Neural progenitor cell (in vitro differentiated cells): ENCODE measurements at places on chromosomes 2 and 18.

DNA sequence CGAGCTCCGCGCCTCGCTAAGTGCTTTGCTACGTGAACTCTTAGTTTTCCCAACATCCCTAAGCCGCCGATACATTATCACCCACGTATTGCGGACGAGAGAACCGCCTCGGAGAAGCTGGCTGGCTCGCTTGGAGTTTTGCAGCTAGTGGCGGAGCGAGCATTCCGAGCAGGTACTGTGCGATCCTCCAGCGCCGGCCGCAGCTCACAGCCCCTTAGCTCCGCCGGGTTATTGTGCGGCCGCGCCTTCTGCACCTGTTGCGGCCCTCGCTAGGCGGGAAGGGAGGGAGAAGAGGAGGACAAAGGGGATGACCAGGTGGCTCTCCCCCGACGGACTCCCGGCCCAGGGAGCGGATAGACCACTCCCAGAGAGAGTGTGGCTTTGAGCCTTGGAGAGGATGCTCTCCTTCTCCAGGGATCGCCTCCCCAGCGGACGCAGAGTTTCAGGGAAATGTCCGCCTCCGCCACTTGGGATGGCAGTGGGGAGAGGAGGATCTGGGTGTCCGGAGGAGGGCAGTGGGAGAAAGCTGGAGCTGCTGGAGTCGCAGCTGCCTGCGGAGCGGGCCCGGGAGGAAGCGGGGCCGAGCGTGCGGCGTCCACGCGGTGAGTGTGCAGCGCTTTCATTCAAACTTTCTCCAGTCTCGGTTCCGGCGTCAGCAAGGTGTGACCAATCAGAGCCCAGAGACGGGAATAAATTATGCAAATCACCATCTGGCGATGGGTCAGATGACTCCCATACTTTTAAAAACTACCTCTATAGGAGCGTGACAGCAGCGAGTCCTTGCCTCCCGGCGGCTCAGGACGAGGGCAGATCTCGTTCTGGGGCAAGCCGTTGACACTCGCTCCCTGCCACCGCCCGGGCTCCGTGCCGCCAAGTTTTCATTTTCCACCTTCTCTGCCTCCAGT lies at the start of gene LIPG:
Gene LIPG, plus strand, starts transcription at position 769 of the 905 bp plus-strand sequence. CDS start 252 bp downstream, outside the sequence.
- peak; percentile 93 for DNase-seq

- DNase-seq, result no peak
These were observed 154.4 kb downstream of the MYO1B start for GRCh38 chr2:191399601-191400000.

GRCh38 chr2:32012872-32013271 lies 2.1 kb upstream of the MEMO1 start:
- no peak for DNase-seq

GRCh38 chr2:142892715-142893114 lies 15.3 kb downstream of the KYNU start:
- DNase-seq, result no peak

GRCh38 chr2:48450936-48451602 lies 78.9 kb upstream of the STON1 start:
- no peak for DNase-seq

- no peak for DNase-seq
These were observed 616.1 kb upstream of the LRATD1 start for GRCh38 chr2:14016289-14016955.

- no peak for DNase-seq
These were observed 67.1 kb upstream of the MAP4K4 start for GRCh38 chr2:101630224-101630949.

- no peak for DNase-seq
These were observed 53.0 kb upstream of the ACYP2 start for GRCh38 chr2:54062401-54062800.

GRCh38 chr18:13599031-13599430 lies 127.3 kb downstream of the FAM210A start:
- no peak for DNase-seq

DNA sequence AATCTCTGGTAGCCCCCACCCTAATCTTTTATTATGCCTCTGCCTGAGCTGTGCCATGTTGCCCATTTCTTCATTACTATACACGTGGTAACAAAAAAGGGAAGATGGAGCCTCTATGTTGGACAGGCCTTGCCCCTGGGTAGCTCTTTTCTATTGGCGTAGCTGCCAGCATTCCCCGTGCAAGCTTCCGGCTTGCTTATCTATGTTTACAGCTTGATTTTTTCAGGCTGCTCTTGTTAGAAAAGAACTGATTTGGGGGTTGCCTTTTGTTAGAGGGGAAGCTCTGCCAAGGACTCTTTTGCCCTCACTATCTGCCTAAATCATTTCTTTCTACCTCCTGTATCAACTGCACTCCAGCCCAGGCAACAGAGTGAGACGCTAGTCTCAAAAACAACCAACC lies 45.5 kb upstream of the ZSWIM2 start:
- DNase-seq, result no peak

- peak; percentile 48 for DNase-seq
These were observed 368.4 kb downstream of the MTX2 start for GRCh38 chr2:176637486-176638166.

GRCh38 chr2:238403632-238404405 lies 22.9 kb upstream of the ASB1 start:
- DNase-seq, result no peak

GRCh38 chr2:32061430-32061829 lies 1.9 kb upstream of the SPAST start:
- no peak for DNase-seq

DNA sequence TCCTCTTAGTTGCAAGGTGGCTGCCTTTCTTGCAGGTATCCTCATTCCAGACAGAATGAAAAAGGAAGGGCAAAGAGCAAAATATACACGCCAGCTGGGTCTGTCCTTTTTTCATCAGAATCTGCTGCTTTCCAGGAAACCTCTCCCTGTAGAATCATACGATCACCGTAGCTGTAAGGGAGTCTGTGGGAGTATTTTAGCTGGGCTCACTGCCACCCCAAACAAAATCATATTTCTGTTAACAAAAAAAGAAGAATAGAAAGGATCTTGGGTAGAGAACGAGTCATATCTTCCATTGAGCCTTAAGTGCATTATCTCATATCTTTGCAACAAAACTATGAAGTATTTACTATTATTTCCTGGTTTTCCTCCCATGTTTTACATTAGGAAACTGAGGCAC lies 15.0 kb upstream of the TANC1 start:
- DNase-seq, result no peak

GRCh38 chr2:51516667-51517066 lies 484.7 kb upstream of the NRXN1 start:
- DNase-seq, result no peak

- no peak for DNase-seq
These were observed 51.4 kb upstream of the TMEM87B start for GRCh38 chr2:112003576-112004252.

DNA sequence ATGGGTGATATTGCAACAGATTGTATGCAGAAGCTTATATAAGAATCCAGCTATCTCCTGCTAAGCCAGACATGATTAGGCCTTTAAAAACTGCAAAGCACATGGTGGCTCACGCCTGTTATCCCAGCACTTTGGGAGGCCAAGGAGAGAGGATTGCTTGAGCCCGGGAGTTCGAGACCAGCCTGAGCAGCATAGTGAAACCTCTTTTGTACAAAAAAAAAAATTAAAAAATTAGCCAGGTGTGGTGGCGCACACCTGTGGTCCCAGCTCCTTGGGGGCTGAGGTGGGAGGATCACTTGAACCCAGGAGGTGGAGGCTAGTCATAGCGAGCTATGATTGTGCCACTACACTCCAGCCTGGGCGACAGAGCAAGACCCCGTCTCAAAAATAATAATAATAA lies 204.6 kb downstream of the TNS1 start:
- DNase-seq, result no peak

DNA sequence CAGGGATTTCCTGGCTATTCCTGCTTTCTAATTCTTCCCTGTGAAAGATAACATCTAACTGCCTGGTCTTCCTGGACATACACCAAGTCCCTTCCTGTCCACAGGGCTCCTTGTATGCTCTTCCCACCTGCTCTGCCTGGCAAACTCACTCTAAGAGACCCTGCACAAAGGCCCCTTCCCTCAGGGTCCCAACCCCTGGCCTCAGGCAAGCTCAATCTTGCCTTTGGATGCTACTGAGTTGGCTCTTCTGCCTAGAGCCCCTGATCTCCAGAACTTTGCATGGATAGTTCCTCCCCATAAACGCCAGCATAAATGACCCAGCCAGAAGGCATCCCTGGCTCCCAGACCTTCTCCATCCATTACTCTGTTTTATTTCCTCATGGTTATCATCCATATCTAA lies 98.3 kb upstream of the OTOS start:
- no peak for DNase-seq

DNA sequence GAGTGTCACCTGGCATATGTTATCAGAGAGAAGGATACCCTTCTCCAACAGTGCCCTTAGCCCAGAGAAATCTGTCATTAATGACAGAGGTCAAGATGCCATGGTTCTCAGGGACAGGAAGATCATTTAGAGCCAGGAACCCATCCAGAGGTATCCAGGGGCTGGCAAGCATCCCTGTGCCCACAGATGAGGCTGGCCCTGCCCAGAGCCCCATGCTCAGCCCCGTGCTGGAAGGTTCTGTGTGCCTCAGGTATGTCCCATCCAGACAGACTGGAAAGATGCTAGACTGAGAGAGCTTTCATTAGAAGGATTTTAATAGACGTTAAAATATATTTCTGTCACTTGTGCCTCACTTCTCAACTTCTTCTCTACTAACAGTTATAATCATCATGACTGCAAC lies 8.2 kb upstream of the TUBB6 start:
- DNase-seq, result no peak

DNA sequence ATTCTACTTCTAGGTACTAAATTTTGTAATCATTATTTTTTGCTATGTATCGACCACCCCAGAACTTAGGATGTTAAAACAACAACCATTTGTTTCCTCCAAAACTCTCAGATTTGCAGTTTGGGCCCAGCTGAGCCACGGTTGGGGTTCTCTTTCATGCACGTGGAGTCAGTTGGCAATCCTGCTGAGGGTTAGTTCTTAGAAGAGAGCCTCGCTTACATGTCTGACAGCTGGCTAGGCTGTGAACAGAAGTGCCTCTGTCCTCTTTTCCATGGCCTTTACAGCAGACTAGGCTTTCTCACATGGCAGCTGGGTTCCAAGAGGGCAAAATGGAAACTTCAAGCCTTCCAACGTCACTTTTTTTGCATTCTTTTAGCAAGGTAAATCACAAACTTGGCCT lies 9.3 kb upstream of the RGPD4 start:
- DNase-seq, result no peak

GRCh38 chr2:67625178-67625577 lies 228.0 kb downstream of the ETAA1 start:
- no peak for DNase-seq

GRCh38 chr2:108707300-108707699 lies 12.0 kb upstream of the RANBP2 start:
- no peak for DNase-seq

DNA sequence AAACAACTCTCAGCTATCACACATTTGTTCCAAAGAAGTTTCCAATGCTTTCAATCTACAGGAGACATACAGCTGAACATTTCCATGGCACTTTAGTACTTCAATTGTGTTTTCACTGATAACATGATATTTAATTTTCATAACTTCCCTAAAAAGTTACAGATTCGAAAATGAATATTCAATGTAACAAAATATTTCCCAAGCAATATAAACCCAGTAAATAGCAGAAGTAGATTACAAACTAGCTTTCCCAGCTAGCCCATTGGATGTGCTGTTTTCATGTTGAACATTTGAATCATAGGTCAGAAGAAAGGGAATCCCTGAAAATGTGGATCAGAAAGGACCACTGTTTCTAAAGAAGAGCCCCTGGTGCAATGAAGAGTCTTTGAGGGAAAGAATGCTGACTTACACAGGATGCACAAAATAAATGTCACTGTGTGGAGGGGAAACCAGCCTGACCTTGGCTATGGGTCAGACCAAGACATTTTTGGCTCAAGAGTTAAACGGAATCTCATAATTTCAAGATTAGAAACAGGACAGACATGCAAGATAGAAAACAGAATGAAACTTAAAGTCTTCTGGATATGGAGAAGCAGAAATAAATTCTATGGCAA lies 22.5 kb downstream of the CYTIP start:
- no peak for DNase-seq

DNA sequence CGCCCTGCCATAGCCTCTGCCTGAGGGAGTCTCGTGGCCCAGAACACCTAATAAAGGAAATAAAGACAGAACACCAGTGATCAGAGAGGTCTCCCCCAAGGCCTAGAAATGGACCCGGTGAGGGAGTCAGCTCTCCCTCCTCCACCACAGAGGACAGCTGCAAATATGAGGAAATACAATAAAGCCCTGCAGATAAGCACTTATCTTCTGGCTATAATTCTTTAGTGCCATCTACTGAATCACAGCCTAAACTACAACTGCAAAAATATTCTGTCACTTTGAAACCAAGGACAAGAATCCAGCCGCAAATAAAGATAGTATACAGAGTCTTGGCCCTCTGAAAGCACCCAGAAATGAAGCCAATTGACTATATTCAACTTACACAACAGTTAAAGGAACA lies 42.4 kb upstream of the TACR1 start:
- no peak for DNase-seq

- no peak for DNase-seq
These were observed 70.1 kb downstream of the EPG5 start for GRCh38 chr18:45896991-45897390.

- DNase-seq, result no peak
These were observed 12.5 kb upstream of the HAAO start for GRCh38 chr2:42804891-42805290.

- no peak for DNase-seq
These were observed 34.7 kb downstream of the ST3GAL5 start for GRCh38 chr2:85854166-85854509.

GRCh38 chr2:37812414-37812813 lies 112.7 kb upstream of the RMDN2 start:
- DNase-seq, result no peak

DNA sequence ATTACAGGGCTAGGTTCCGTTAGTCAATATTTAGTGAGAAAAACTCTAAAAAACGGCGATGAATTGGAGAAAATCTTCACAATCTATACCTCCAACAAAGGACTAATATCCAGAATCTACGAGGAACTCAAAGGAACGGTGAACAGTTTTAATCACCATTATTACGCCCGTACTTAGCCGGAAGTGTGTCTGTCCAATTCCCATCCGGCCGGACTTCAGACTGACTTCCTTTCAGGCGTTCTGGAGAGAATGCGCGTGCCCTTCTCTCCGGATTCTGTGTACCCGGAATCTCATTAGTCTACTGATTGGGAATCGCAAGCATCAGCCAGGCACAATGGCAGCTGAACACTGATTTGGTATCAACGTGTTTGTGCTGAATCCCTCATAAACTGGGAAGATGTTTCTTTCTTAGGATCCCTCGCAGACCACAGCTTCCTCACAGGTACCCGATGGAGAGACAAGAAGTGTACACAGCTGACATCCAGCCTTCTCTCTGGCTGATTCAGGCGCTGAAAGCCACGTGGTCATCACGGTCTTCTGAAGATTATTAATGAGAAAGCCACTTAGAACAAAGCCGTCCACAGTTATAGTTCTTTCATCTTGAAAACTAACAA lies 239.9 kb downstream of the ZNF516 start:
- DNase-seq, result no peak
